ENCODE measurements at places on chromosomes 7 and 10. TPM values are rescaled to one million over a fixed set of nuclear protein-coding genes. Genes with fewer than 3 reads are reported as not detected.

GRCh38 chr10:131358741-131359442, 47.4 kb upstream of the TCERG1L start:
- no peaks in the 10 kb centered on the region for H3K27me3 ChIP-seq
- H3K36me3 ChIP-seq, result no peaks in the 10 kb centered on the region
- H3K4me1 ChIP-seq, result no peaks in the 10 kb centered on the region
- H3K27ac ChIP-seq, result no peak overlapping the region
- no peak overlapping the region for H3K4me3 ChIP-seq
- no peak for DNase-seq

DNA sequence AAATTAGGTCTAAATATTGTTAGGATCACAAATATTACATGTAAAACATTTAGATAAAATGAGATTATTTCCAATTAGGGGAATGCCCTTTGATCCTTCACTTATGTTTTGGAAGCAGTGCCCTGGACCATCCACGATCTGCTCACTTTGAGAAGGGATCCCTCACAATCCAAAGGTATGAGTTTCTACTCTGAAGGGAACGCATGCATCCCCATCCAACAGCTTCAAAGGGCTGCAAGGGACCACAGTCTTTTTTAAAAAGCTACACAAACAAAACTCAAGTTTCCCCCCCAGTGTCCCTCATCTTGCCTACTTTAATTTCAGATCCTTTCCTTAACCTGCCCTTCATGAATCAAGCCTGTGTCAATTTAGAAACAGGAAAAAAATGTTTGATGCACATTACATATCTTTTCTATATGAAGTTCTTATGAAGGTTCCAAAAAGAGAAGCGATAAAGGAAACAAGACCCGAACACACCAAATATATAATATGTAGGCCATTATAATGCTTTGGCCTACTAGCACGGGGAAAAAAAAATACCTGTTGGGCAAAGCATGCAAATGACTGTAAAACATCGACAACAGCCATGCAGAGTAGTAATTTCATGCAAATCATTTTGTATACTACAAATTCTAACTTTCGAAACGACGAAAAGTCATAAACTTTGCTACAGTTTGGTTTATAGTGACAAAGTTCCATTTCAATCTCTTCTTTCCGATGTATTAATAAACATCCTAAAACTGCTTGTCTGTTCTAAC, 2.0 kb downstream of the EIF3A start:
- no peaks in the 10 kb centered on the region for H3K36me3 ChIP-seq
- H3K4me1 ChIP-seq, result peaks cover 48% of the 10 kb centered on the region
- peak overlapping the region; percentile 99 for H3K27ac ChIP-seq
- H3K4me3 ChIP-seq, result peak overlapping the region; percentile 93
- H3K27me3 ChIP-seq, result no peaks in the 10 kb centered on the region
- no peak for DNase-seq

GRCh38 chr10:133438711-133439273, 14.4 kb upstream of the SPRN start:
- H3K27ac ChIP-seq, result no peak overlapping the region
- no peak for DNase-seq
- H3K36me3 ChIP-seq, result no peaks in the 10 kb centered on the region

- no peaks in the 10 kb centered on the region for H3K36me3 ChIP-seq
- no peak overlapping the region for H3K4me3 ChIP-seq
- H3K27ac ChIP-seq, result peak overlapping the region; percentile 72
- peaks cover 32% of the 10 kb centered on the region for H3K4me1 ChIP-seq
Observed at GRCh38 chr10:13873196-13873595, 286.4 kb downstream of the PRPF18 start.

GRCh38 chr7:77903597-77903996, 105.0 kb downstream of the PHTF2 start:
- H3K36me3 ChIP-seq, result no peaks in the 10 kb centered on the region
- no peaks in the 10 kb centered on the region for H3K27me3 ChIP-seq
- H3K4me1 ChIP-seq, result peaks cover 29% of the 10 kb centered on the region
- no peak overlapping the region for H3K4me3 ChIP-seq
- no peak for DNase-seq
- H3K27ac ChIP-seq, result peak overlapping the region; percentile 2

The FAM241B gene
- total RNA-seq, result 0.77 TPM

The FAM24B gene
- total RNA-seq, result 4.9 TPM

- peaks cover 41% of the 10 kb centered on the region for H3K36me3 ChIP-seq
- H3K27ac ChIP-seq, result peak overlapping the region; percentile 67
- DNase-seq, result peak; percentile 69
- no peak overlapping the region for H3K4me3 ChIP-seq
Observed at GRCh38 chr10:128050936-128051335, 75.3 kb downstream of the MKI67 start.

The EPO gene
- 0.42 TPM for total RNA-seq

- DNase-seq, result no peak
- H3K27ac ChIP-seq, result no peak overlapping the region
- no peaks in the 10 kb centered on the region for H3K36me3 ChIP-seq
- peaks cover 16% of the 10 kb centered on the region for H3K4me1 ChIP-seq
- no peaks in the 10 kb centered on the region for H3K27me3 ChIP-seq
Observed at GRCh38 chr7:333393-333764, 43.4 kb downstream of the FOXL3 start.

DNA sequence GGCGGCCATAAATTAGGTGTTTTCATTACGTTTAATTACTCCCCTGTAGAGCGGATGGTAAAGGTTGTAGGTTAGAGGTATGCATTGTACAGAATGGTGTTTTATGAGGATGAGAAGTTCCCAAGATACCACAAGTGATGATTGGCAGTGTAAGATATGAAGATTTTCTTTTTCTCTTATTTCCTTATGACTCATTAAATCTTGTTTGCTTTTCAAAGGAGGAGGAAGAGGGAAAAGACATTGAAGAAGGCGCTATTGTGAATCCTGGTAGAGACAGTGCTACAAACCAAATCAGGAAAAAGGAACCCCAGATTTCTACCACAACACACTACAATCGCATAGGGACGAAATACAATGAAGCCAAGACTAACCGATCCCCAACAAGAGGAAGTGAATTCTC, 133.9 kb downstream of the AASS start:
- H3K36me3 ChIP-seq, result no peaks in the 10 kb centered on the region
- no peaks in the 10 kb centered on the region for H3K4me1 ChIP-seq
- no peak overlapping the region for H3K4me3 ChIP-seq
- H3K27me3 ChIP-seq, result no peaks in the 10 kb centered on the region
- DNase-seq, result no peak
- H3K27ac ChIP-seq, result no peak overlapping the region

DNA sequence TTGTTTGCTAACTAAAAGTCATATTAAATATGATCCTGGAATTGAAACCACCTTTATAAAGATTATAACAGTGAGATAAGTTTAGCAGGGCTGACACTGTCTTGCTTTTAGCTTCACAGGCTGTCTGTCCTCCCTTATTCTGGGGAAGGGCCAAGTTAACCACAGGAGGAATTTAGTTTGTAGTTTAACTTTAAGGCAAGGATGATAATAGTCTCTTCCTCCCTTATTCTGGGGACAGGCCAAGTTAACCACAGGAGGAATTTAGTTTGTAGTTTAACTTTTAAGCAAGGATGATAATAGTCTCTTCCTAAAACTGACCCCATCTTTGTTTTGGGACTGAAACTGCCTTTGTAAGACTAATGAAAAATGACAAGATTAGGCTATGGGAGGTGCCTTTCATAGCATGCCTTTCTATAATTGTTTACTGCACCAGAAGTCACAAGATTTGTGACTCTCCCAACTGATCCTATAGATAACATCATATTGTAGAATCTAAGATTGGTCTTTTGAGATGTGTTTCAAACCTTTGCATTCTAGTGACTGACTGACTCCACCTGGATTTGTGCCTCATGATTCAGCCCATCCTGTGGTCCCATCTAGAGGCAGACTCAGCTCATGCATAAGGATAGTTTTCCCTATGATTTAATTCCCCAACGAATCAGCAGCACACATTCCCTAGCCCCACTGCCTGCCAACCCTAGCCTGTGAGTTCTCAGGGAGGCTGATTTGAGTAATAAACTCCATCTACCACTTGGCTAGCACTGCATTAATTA, 212.0 kb downstream of the MAGI2 start:
- H3K27ac ChIP-seq, result no peak overlapping the region
- no peaks in the 10 kb centered on the region for H3K4me1 ChIP-seq
- no peaks in the 10 kb centered on the region for H3K27me3 ChIP-seq
- no peaks in the 10 kb centered on the region for H3K36me3 ChIP-seq
- DNase-seq, result no peak

The CRTAC1 gene
- not detected for total RNA-seq

DNA sequence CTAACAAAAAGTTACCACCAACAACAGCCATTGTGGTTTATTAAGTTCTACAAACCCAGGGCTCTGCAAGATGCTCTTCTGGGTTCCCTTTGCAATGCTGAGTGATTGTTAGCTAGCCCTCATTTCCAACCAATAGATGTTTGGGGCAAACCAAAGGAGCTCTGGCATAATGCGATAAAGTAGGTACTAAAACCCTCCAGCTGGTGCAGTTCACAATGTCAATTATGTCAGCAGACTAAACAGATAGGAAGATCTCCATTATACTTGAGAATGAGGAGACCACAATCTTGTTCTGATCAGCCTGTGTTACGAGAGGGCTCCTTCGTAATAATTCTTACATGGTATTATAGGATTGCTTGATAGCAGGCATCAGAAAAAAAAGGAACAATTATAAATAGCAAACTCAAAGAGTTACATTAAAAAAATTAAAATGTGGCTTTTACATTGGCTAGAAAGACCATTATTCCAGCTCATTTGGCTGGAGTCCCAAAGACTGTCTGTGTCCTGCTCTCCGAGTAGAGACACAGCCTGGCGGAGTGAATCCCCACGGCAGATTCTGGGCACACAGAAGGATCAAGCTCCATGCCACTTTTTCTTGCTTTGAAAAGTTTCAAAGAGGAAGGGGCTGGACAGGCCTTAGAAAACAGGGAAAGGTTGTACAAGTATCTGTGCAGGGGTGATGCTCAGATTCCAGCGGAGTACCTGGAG, 93.8 kb downstream of the ZRANB1 start:
- H3K4me3 ChIP-seq, result no peak overlapping the region
- no peak overlapping the region for H3K27ac ChIP-seq
- no peak for DNase-seq
- H3K27me3 ChIP-seq, result no peaks in the 10 kb centered on the region
- H3K4me1 ChIP-seq, result peaks cover 37% of the 10 kb centered on the region
- no peaks in the 10 kb centered on the region for H3K36me3 ChIP-seq

DNA sequence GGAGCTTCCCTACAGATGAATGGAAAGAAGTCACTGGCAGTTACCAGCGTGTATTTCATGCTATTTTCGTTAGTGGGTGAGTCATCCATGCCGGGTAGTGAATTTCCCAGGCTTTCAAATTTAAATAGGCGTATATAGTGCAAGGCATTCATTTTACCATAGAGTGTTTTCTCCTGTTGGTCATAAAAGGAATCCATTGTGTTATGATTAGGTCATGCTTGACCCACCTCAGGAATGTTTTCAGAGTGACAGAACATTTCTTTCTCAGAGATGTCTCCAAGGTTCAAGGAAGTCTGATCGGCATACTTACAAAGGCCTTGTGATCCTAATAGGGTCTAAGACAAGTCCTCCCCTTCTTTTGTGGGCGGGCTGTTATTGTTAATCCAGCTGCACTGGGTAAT, 110.7 kb downstream of the AKR1D1 start:
- no peak overlapping the region for H3K4me3 ChIP-seq
- no peak overlapping the region for H3K27ac ChIP-seq
- H3K4me1 ChIP-seq, result no peaks in the 10 kb centered on the region
- H3K36me3 ChIP-seq, result no peaks in the 10 kb centered on the region

The PPP1R3C gene
- total RNA-seq, result 5.0 TPM

GRCh38 chr10:34139559-34139958, 675.5 kb downstream of the PARD3 start:
- H3K27ac ChIP-seq, result no peak overlapping the region
- no peaks in the 10 kb centered on the region for H3K27me3 ChIP-seq
- H3K36me3 ChIP-seq, result no peaks in the 10 kb centered on the region
- DNase-seq, result no peak
- no peaks in the 10 kb centered on the region for H3K4me1 ChIP-seq

- peaks cover 5% of the 10 kb centered on the region for H3K4me1 ChIP-seq
- H3K4me3 ChIP-seq, result no peak overlapping the region
- H3K27me3 ChIP-seq, result no peaks in the 10 kb centered on the region
- no peak for DNase-seq
- peaks cover 14% of the 10 kb centered on the region for H3K36me3 ChIP-seq
Observed at GRCh38 chr7:10930551-10930950, 43.1 kb upstream of the PHF14 start.

The AKR1C2 gene
- total RNA-seq, result not detected

The TCAF2 gene
- total RNA-seq, result 8.5 TPM

DNA sequence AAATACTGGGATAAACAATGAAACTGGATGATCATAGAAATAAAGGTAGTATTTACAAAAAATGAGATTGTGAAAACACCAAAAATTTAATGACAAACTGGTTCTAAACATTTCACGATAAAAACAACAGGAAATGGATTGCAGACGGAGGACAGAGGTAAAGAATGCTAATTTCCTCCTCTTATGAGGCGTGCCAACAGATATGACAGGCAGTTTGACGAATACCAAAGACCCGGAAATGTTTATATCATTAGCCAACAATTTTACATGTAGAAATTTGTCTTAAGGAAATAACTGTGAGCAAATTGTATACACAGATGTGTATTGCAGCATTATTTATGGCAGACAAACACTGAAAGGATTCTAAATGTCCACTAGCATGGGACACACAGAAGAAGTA, 162.0 kb upstream of the MGMT start:
- no peaks in the 10 kb centered on the region for H3K4me1 ChIP-seq
- no peak overlapping the region for H3K27ac ChIP-seq
- no peak overlapping the region for H3K4me3 ChIP-seq
- no peaks in the 10 kb centered on the region for H3K27me3 ChIP-seq
- H3K36me3 ChIP-seq, result no peaks in the 10 kb centered on the region
